ENCODE measurements at places on chromosomes 4 and X. TPM values are rescaled to one million over a fixed set of nuclear protein-coding genes. Genes with fewer than 3 reads are reported as not detected.

Gene CYBB
- total RNA-seq, result 2.5 TPM

Gene GRPR
- 6.1 TPM for total RNA-seq

Gene SLC4A4
- total RNA-seq, result 14.2 TPM

Gene FAM156B
- total RNA-seq, result 15.3 TPM

Gene HPGDS
- total RNA-seq, result 0.08 TPM

Gene MND1
- total RNA-seq, result 4.3 TPM

Gene SRPX
- total RNA-seq, result 82.4 TPM

Gene MAGEA4
- total RNA-seq, result not detected

Gene C4orf51
- not detected for total RNA-seq

Gene GAGE1
- not detected for total RNA-seq

Gene LUZP4
- total RNA-seq, result not detected

Gene TGIF2LX
- not detected for total RNA-seq

Gene IGBP1
- total RNA-seq, result 61.6 TPM

All from hepatocyte (in vitro differentiated cells).